CD14-positive monocyte (primary cell): ENCODE measurements at places on chromosomes 11 and 22. TPM values are rescaled to one million over a fixed set of nuclear protein-coding genes. Genes with fewer than 3 reads are reported as not detected.

DNA sequence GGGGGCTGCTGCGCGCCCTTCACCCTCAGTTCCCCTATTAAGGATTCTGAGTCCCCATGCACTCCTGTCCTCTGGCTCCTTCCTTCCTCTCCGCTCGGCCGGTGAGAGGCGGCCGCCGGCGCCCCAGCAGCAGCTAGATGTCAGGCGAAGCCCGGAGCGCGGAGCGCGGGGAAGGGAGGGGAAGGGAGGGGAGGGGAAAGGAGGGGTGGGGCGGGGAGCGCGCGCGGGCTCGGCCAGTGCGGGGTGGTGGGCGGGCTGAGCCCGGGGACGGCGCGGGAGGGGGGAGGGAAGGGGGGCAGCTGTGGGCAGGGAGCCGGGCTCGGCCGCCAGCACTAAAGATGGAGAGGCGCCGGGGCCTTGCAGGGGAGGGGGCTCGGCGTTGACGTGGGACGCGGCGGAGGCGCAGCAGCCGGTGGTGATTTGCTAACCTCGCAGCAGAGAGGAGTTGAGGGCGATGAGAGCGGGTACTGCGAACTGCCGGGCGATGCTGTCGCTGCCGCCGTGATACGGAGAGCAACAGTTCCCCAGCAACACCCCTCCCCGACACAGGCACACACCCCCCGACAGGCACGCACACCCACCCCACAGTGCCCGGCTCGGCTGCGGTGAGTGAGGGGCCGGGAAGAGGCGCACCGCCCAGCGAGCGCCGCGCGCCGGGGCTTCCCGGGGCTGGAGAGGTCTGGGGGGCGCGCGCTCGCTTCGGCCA, at the start of gene ZBTB16:
ZBTB16 (plus strand) TSS at position 434 of the 706 bp plus-strand sequence. CDS start 3,590 bp downstream, outside the sequence.
- DNase-seq, result peak; percentile 76

- DNase-seq, result no peak
Measured at GRCh38 chr11:121927789-121928188, 188.2 kb downstream of the BLID start.

DNA sequence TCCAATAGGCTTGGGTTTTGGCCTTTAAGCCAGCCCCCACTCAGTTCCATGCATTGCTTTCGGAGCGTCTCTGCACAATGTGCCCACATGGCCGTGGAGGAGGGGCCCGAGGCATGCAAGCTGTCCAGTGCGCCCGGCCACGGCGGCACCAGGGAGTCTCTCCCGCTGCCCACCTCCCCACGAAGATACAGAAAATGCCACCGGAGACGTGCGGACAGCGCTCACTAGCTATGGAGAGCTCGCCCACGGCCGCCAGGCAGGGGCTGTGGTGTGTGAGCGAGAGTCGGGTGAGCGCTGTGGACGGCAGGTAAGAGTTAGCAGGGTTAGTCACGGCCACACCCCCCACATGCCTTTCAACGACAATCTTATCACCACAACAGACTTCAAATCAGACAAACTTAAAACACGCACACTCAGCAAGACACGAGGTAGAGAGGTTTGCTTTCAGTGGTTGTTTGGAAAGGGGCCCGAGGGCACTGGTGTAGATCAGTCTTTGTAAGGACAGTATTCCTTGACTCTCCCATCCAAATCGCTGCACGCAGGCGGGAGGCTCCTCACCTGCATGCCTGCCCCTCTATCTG, 18.7 kb upstream of the BID start:
- no peak for DNase-seq

DNA sequence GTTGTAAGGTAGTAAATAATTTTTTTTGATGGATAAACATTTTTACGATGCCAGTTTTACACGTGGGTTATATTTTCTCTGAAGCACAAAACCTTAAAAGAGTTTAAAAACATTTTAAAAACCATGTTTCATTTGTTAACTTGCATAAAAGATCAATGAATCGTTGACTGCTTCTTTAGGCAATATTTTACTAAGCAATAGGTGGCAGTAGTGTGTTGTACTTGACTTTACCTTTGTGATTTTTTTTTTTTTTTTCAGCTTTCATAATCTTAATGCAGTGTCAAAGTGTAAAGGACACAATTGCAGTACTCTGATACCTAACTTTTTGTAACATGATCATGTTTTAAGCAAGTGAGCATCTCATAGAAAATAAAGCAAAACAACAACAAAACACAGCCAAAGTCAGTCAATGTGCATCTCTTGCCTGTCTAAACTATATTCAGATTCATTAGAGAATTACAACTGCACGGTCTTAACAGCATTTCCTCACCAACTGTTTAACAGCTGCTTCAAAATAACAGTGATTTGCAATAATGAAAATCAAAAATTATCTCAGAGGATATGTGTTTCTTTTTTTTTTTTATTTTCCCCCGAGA, 27.7 kb downstream of the DNAJC24 start:
- DNase-seq, result no peak

GRCh38 chr11:38842991-38843390, 2245.0 kb upstream of the RAG2 start:
- no peak for DNase-seq

DNA sequence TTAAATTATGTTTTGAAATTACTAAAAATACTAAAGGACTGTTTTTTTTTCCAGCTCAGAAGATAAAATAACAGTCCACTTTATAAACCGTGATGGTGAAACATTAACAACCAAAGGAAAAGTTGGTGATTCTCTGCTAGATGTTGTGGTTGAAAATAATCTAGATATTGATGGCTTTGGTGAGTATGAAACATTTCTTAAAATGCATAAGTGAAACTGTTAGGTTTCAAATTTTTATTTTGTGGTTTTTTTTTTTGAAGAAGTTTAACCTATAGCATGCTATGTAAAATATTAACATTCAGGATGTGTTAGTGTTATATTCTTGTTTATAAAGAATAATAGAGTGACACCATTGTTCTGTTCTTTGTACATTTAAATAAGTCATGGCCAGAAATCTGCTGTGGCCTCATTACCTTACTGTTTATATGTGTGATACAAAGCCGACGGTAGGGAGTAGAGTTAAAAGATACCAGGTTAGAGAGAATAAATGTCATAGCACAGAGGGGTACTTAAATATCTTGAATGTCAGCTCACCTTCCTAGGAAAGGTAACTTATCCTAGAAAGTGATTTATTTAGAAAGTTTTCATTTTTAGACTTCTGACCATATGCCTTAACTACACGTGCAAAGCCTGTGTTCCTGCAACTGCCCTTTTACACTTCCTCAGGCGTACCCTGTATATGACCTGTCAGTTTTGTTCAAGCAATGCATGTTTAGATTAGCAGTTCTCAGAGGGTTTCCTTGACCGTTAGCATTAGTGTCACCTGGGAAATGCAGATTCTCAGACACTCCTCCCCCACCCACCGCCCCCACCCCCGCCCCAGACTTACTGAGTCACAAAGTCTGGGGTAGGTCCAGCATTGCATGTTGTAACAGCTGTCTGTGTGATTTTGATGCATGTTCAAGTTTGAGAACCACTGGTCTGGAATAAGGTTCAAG, 6.3 kb downstream of the FDX1 start:
- no peak for DNase-seq

DNA sequence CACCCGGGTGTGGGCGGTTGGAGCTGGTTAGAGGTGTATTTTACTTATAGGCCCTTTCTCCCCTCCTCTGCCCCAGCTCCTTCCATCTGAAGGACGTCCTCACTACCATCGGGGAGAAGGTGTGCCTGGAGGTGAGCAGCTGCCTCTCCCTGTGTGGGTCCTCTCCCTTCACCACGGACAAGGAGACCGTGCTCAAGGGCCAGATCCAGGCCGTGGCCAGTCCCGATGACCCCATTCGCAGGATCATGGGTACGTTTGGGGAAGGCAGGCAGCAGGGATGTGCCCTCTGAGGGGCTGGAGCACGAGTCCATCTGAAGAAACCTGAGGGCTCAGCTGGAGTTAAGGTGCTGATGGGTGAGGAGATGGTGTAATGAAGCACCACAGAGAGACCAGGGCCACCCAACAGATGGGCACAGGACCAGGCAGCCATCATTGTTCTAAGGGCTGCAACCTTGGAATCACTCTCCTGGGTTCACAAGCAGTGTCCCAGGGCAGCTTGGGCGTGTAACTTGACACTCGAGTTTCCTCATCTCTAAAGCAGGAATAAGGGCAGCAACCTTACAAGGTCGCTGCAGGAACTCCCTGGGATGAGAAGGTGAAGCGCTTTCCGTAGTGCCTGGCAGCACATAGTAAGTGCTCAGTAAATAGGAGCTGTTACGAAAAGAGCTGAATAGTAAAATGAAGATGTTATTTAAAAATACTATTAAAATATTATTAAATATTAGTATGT, 29.4 kb downstream of the TCP11L1 start:
- DNase-seq, result no peak

DNA sequence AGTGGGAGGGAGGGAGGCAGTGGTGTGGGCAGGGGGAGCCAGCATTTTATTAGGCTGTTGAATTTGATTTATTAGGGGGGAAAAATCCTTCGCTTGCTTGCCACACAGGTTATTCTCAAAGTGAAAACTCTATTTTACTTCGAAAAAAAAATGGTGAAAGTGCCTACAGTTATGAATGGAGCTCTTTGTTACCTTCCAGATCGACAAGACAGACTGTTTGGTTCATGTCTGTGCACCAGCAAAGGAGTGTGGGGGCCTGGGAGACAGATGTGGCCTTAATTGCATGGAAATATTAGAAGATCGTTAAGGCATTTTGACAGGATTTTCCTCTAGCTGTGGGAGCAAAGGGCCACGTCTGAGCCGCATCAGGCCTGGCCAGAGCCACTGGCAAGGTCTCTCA, 45.7 kb downstream of the FLI1 start:
- DNase-seq, result no peak

DNA sequence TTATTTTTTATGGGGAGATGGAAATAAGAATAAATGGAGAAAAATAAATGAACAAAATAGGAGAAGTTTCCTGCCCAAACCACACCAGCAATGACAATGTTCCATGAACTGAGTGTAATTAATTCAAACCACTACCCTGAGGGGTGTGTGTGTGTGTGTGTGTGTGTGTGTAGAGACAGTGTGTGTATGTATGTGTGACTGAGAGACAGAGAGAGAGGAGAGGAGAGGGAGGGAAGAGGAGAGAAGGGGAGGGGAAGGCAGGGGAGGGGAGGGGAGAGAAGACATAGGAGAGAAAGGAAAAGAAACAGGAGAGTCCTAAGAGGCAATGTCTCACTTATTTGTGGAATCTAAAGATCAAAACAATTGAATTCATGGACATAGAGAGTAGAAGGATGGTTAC, 65.0 kb upstream of the POU2AF1 start:
- no peak for DNase-seq

The OR10D3 gene
- polyA plus RNA-seq, result not detected

The PIWIL4 gene
- polyA plus RNA-seq, result 7.5 and 14.2 TPM in 2 replicates

The PHOX2A gene
- not detected in 2 replicates for polyA plus RNA-seq

The OR51B4 gene
- not detected for polyA plus RNA-seq

The OR4A16 gene
- polyA plus RNA-seq, result not detected
